ENCODE measurements at places on chromosomes 6 and 20.

DNA sequence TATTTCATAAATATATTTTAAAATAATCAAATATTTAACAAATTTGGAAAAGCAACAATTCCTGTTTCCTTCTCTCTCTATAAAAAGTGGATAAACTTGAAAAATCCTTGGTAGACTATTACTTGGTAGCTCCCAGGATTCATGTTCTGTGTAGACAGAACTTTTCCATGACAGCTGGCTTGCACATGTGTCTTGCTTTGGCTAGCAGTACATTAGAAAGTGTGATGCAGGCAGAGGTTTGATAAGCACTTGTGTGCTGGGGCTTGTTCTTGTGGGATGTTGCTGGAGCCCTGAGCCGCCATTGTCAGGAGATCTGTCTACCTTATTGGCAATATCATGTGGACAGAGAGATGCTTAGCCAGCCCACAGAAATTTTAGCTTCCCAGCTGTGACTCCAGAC, 327.2 kb downstream of the CDKAL1 start:
- no peak for DNase-seq

GRCh38 chr6:137813308-137813970, 53.6 kb upstream of the TNFAIP3 start:
- no peak for DNase-seq

GRCh38 chr20:63895952-63896263, 982 bp downstream of the DNAJC5 start:
- DNase-seq: no peak

DNA sequence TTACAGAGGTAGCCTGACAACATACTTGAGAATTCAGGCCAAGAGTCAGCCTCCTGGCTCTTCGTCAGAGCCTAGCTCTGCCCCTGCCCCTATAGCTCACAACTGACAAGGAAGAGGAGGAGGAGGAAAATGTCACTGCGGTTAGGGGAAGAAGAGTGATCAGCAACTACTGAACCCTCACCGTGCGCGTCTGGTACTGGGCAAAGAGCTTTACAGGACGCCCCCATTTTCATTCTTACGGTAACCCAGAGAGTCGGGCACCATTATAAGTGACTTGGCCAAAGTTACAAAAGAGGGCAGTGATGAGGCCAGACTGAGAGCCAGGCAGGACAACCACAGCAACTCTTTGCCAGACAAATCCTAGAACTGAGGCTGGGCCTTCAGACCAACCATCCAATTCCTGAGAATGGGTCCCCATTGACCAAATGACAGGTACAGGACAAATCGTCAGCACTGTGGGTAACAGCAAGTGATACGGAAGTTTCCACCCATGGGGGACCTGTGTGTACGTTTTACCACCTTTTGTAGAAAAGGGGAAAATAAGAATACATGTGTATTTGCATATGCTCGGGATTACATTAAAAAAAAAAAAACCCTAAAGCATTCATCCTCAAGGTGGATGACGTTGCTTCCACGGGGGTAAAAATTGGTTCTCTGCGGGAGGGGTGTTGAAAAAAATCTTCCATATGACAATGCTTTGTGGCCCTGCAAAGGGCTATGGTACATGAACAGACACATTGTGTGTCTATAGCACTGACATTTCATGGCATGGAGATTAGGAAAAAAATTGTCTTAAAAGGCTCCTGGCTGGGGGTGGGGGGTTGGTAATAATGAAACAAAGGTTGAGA, 118.0 kb downstream of the NFATC2 start:
- DNase-seq: no peak

DNA sequence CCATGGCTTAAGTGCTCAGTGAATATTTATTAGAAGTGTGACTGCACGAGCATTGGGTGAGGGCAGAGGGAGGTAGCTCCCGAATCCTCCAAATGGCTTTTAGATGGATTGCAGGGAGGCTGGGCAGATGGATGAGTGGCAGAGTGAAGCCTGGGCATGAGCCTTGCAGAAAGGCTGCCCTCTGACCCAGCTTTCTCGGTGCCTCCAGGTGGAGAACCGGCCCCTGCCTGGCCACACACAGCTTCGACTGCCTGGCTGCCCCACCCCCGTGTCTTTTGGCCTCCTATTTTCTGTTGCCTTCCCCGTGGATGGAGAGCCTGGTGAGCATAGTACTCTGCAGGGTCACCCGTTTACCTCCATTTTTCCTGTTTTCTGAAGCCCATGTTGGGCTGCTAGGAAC, 3.4 kb downstream of the VARS2 start:
- no peak for DNase-seq

GRCh38 chr6:142810952-142811514, 133.9 kb downstream of the HIVEP2 start:
- no peak for DNase-seq

DNA sequence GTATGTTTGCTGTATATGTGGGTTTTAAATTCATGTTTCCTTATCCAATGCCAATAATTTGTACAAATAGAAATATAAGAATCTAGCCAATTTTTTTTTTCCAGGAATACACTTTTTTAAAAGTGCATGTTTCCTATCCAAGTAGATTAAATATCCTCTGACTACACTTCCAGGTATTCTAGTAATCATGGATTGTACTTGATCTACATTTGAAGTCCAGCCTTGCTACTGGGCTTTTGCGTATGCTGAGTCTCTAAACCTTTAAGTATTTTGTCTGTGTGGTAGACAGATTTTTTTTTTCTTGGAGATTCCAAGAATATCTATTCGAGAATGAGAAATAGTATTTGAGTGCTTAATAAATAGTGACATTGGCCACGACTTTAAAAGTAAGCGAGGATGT, 188.3 kb downstream of the SASH1 start:
- no peak for DNase-seq

GRCh38 chr20:57205606-57206219, 60.7 kb downstream of the BMP7 start:
- no peak for DNase-seq

DNA sequence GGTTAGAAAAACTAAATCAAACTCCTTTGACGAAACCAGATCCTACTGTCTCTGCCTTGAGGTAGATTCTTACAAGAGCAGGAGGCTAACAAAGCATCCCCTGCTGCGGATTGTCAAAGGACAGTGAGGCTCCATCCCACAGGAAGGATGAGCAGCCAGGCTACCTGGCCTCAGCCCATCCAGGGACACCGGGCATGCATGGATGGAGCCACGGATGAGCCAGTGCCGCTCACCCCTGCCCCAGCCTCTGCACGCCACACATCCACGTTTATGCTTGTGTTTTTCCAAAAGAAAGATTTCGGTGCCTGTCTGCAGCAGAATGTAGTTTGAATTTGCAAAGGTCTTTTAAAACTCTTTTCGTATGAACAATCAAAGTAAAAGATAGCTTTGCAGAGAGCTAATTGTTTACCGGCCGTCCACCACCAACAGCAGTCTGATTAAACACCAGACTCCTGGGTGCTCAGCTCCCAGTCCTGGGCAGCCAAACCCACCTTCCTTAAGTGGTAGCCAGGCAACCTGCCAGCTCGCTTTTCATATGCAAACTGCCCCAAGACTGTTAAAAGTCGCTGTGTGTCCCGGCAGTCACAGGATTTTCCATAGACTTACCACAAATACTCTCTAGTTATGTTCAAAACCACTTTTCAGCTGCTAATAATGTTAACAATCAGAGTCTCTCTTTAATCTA, 999 bp downstream of the THBS2 start:
- no peak for DNase-seq

DNA sequence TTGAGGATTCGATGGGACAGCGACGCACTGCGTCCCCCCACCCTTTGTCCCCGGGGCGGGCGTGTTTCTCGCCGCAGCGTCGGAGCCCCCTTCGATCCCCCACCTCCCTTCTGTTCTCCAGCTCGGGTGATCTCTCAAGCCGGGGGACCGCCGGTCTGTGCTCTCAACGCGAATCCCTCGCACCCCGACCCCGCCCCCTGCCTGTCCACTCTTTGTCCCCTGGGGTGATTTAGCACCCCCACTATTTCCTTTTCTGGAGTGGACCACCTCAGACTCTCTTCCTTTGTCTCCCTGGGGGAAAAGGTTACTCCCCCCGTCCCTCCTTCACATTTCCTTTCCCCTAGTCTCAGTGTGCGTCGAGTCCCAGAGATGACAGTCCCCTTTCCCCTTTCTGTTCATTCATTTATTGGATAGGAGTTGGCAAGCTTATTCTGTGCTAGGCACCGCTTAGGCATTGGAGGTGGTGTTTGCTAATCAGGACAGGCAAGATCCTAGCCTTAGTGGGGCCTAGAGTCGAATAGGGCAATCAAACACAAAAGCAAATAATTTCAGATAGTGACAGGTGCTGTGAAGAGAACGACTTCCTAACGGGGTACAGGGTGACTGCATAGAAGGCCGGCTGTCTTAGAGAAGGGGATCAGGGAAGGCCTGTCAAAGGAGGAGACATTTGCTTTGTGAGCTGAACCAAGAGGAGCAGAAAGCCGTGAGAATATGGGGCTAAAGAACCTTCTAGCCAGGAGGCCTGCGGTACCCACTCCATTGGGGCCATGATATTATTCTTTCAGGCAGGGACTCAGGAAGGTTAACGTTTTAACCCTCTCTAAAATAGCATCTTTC, 741 bp downstream of the PTPN1 start:
- DNase-seq: no peak

DNA sequence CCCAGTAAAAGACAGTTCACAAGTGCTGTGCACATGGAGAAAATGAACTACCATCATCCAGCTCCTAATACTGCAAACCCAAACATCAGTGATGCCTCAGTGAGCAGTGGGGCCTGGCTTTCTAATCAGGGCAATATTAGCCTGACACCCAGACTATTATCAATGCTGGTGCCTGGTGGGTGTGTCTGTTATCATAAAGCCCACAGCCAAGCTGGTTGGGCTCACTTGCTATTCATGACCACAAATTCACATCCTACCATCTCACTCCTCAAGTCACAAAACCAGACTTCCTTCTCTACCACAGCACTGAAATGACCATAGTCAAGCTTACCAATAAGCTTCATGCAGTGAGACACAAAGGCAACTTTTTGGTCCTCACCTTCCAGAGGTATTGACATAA, 180.8 kb upstream of the PLN start:
- DNase-seq: no peak

- no peak for DNase-seq
Measured at GRCh38 chr20:63898882-63899558, 4.1 kb downstream of the DNAJC5 start.

- no peak for DNase-seq
Measured at GRCh38 chr20:6157345-6157744, 34.5 kb upstream of the FERMT1 start.

GRCh38 chr6:36955136-36955535, 598 bp downstream of the PI16 start:
- DNase-seq: no peak

- no peak for DNase-seq
Measured at GRCh38 chr20:17593902-17594301, 24.0 kb downstream of the DSTN start.

GRCh38 chr6:105774247-105774646, 311.9 kb upstream of the PRDM1 start:
- DNase-seq: no peak

- DNase-seq: no peak
Measured at GRCh38 chr20:23257106-23257761, 93.4 kb upstream of the NXT1 start.

- DNase-seq: no peak
Measured at GRCh38 chr6:75619230-75619899, 17.7 kb downstream of the SENP6 start.

DNA sequence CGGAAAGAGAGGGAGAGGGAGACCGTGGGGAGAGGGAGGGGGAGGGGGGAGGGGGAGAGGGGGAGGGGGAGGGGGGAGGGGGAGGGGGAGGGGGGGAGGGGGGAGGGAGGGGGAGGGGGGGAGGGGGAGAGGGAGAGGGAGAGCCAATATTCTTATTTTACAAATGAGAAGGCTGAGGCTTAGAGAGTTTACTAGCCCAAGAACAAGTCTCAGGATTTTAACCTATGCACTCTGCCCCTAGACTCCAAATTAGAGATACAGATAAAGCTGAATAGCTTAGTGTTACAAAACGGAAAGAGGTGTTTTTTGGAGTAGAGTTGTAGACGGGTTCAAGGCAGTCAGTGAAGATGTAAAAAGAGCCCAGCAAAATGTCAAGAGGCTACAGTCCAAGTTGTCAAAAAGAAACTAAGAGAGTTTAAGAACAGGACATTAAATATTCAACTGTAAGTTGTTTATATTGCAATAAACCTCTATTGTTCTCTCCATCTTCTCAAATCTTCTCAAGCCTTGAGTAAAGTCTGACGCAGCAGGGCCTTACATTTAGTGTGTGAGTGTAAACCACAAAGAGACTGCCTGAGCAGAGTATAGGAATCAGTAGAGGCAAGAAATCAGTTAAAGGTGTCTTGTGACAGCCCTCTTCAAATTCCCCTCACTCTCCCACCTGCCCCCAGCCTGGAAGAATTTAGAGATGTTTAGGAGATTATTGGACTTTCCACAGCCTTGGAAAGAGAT, 34.9 kb upstream of the AKIRIN2 start:
- DNase-seq: no peak

DNA sequence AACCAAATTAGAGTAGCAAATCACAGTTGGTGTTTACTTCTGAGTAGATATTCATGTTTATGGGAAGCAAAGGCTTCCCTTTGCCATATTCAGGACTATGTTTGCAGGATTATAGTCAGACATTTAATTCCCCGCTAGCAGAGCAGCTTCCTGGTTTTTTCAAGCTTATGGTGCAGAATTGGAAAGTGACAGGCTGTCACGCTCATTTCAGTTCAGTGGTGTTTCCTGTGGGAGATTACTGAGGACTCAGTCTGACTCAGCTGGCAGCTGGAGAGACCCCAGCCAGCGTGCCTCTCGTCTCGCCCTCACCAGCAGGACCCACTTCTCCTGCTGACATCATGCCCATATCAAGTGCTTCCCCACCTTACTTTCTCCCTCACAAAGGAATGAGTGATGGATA, 85.1 kb downstream of the LYRM2 start:
- DNase-seq: no peak

GRCh38 chr6:42450477-42451332, 1.0 kb downstream of the TRERF1 start:
- no peak for DNase-seq

DNA sequence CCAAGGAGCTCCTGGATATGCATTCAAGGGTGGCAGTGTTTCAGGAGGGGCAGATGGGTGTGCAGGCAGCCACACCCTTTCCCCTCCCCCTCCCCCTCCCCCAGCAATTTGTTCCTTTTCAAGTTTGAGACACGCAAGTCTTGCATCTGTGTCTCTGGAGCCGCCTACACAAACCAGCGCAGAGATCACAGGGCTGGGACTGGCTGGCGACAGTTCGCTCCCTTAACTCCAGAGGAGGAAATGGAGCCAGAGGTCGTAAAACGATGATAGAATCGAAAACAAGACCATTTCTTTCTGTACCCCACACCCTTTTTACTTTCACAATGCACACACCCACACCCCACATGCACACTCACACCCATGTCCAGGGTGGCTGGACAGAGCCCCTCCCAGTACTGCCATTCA, 163.1 kb downstream of the LY86 start:
- DNase-seq: no peak

DNA sequence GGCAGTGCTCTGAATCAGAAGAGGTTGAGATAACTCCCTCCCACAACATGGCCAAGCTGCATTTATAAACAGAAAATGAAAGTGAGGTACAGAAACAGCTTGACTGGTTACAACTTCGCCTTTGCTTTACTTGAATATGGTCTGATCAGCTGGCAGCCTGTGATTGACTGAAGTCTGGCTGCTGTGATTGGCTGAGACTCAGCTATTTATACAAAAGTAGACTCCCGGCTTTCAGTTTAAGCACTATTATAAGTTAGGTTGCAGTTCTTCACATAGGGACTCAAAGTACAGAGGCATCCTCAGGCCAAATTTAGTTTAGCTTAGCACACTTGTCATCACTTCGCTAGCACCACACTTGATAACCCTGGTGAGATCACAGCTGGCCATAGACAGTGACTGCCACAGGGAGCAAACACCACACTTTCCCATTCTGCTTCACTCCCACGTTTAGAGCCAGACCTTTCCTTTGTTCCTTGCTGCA, 362.6 kb downstream of the EPM2A start:
- no peak for DNase-seq

GRCh38 chr20:17850684-17851026, 117.9 kb downstream of the SNX5 start:
- no peak for DNase-seq

Measured in activated T-helper 1 cell treated with Interleukin-2 at 50 U/mL for 16 hours (primary cell).